Memory B cell (primary cell): ENCODE measurements at places on chromosomes 1 and 21.
A peak's percentile ranks its signal among the peaks of the same experiment; 100 is the strongest.

- DNase-seq: no peak
Measured at GRCh38 chr1:119001181-119002027, 13.3 kb upstream of the TBX15 start.

DNA sequence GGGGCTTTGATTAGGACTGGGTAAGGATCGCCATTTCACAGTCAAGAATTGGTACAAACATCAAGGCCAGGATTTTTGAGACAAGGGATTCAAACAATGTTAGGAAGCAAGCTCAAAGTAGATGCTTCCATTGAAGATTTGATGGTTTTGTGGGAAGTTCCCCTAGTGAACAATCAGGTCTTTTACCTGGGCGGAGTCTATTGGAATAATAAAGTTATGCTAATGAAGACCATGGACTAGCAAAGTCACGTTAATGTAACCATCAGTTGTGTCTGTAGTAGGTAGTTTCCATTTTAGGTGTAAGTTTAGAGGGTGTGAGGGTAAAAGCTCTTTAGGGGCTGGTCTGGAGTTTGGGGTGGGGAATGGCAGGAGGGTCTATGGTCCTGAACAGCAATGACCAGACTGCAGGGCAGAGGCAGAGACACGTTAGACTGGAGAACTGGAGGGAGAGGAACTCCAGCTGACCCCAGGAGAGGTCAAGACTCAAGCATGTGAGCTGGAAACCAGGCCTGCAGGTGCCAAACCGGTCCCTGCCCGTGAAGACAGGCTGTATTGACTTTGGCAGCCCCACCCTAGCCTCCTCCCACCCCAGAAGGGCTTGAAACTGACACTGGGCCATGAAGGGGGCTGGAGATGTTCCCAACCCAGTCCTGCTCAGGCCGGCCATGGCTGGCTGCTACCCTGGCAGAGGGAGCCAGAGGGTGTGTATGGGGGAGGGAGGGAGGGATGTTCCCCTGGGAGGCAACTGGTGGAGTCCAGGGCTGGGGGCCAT is 36.0 kb upstream of the GPR37L1 start:
- no peak for DNase-seq

DNA sequence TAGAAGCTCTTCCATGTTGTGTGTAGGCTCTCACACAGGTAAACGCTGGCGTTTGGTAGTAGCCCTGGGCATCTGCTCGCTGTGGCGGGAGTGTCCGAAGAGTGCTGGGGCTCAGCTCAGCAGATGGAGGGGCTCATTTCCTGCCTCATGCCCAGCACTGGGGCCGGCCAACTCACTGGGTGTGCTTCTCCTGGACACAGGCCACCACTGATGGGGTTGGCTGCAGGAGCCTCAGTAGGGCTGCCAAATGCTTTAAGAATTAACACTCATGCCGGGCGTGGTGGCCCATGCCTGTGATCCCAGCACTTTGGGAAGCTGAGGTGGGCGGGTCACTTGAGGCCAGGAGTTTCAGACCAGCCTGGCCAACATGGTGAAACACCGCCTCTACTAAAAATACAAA is 20.9 kb downstream of the UQCRHL start:
- no peak for DNase-seq

- no peak for DNase-seq
Measured at GRCh38 chr1:247468481-247469140, 10.7 kb upstream of the OR2B11 start.

DNA sequence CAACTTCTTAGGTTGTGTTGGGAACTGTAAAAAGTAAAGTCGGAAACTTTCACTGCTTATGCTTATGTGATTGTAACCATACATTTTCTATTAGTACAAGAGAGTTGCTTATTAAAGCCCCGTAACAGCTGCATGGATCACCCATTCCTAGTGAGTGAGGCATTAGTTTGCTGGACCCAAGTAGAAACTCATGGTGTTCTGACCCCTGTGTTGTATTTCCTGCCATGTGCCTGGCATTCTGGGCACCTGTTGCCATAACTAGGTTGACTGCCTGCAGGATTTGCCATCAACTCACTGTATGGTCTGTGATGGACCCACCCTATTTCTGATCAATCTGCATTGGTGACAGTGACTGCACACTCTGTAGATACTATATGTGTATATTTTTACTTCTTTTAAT is 173.0 kb downstream of the PGBD5 start:
- DNase-seq: no peak

DNA sequence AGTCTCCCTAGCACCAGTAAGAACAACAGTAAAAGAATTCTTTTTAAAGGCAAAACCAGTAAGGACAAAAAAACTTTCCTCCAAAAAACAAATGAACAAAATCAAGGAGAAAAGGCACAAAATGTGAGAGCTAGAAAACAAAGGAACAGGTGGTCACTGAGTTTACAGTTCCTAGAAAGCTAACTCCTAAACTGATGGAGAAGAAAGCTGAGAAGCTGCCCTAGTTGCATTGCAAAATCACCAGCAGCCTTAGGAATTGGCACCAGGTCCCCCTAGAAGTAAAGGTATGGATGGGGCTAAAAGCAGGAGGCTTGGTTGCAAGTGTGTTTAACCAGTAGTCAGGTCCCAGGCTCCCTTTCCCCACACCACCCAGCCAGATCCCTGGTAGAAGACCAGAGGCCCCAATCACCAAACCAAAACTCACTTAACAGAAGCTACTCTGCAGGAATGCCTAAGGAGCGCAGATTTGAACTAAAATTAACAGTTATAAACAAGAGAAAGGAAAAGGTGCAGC is 47.6 kb downstream of the RAB3GAP2 start:
- no peak for DNase-seq

- DNase-seq: peak; percentile 28
Measured at GRCh38 chr1:110067479-110067892, 3.0 kb downstream of the ALX3 start.

- no peak for DNase-seq
Measured at GRCh38 chr1:17168091-17168876, 36.6 kb upstream of the PADI1 start.

- DNase-seq: no peak
Measured at GRCh38 chr1:236315518-236315917, 33.8 kb upstream of the ERO1B start.

DNA sequence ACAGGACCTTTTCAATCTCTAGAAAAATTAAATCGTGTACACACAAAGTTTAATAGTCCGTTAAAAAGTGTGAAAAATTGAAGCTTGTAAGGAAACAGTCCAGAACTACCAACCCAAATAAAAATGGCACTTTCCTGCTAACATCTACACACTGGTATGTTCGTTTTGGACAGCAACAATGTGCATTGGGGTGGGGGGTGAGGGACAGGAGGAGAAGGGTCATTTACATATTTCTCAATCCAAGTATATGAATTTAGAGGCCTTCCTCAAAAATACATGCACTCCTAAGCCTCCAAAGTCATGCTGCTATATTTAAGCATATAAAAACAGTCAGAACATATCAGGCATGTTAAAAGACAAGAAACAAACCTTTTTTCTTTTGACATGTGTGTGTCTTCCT is 2.5 kb downstream of the PPP1R15B start:
- no peak for DNase-seq

DNA sequence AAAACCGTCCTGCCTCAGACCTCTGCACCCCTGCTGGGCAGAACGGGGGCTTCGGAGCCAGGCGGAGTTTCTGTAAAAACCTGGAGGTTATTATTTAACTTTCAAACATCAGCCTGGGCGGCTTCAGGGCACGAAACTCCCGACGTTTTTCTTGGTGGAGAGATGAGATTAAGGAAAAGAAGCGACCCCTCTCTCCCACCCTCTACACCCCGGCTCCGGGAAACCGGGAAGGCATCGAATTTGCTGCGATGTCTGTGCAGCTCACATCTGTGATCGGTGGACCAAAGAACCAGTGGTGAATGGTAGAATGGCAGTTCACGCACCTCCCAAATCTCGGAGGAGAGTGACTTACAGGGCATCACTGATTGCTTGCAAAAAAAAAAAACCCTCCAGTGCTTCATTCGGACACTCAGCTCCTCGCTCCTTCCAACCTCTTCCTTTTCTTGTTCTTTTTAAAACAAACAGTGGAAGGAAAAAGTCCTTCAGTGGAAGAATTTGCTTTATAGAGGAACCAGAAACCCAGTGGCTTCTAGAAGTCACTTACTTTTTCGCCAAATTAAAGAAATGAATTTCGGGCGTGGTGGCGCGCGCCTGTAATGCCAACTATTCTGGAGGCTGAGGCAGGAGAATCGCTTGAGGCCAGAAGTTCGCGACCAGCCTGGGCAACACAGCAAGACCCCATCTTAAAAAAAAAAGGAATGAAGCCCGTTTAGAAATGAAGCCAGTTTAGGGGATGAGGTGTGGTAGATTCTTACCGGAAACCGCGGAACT is 884 bp downstream of the PHACTR4 start:
- DNase-seq: peak; percentile 19
